ENCODE measurements at places on chromosomes 11 and 22.

DNA sequence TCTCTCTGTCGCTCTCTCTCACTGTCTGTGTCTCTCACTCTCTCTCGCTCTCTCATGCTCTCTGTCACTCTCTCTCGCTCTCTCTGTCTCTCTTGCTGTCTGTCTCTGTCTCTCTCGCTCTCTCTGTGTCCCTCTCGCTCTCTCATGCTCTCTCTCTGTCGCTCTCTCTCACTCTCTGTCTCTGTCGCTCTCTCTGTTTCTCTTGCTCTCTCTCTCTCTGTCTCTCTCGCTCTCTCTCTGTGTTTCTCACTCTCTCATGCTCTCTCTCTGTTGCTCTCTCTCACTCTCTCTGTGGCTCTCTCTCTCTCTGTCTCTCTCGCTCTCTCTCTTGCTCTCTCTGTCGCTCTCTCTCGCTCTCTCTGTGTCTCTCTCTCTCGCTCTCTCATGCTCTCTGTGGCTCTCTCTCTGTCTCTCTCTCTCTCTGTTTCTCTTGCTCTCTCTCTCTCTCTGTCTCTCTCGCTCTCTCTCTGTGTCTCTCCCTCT lies 33.2 kb upstream of the BRSK2 start:
- DNase-seq, result no peak

DNA sequence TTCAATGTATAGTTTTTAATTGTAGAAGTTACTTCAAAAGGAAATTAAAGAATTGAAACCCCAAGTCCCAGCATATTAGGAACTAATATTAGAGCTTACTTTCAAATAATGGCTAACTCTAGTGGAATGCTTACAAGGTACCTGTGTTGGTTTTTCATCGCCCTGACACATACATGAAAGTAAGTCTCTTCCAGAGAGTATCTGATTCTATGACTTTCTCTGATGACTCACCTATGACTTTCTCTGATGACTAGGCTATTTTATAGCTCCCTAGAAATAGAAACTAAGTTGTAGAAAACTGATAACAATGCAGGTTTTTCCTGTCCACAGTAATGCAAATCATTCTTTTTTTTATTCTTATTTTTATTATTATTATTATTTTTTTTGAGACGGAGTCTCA lies 33.6 kb upstream of the MMP7 start:
- no peak for DNase-seq

- DNase-seq, result no peak
These were observed 13.1 kb downstream of the MGAT3 start for GRCh38 chr22:39469681-39470450.

DNA sequence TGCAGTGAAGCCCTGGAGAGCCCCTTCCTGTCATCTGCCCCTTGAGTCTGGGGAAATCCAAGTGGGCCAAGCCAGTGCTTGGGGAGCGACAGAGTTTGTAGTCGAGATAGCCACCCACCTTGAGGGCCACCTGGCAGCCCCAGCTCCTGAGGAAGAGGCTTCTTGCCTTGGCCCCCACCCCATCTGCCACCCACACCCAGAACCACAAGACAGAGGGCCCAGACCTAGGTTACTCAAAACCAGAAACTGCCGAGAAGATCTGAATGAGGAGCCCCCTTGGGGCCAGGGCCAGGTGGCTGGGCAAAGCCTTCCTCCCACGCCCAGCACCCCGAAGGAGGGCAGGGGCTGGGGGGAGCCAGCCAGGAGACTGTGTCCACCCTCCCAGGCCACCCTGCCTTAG lies 18.8 kb upstream of the PRR5 start:
- no peak for DNase-seq

DNA sequence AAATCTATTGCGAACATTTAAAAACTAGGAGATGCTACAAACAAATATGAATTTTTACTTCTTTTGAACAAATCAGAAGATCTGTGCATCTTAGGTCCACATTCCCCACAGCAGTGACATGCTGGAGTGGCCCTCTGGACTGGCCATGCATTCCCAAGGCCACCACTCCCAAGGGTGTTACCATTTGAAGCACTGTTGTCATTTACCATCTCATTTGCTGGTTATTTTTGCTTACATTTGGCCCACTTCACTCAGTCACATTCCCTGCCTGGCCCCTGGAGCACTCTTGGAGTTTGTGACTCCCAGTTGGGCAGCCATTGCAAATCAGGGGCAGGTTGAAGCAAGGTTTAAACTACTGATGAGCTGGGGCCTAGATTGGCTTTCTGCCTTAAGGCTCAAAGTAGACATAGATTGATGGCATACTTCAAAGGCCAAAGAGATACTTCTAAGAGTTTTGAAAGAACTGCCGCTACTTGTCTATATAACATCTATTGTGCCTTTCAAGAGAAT lies 8.5 kb upstream of the ZNRF3 start:
- no peak for DNase-seq

DNA sequence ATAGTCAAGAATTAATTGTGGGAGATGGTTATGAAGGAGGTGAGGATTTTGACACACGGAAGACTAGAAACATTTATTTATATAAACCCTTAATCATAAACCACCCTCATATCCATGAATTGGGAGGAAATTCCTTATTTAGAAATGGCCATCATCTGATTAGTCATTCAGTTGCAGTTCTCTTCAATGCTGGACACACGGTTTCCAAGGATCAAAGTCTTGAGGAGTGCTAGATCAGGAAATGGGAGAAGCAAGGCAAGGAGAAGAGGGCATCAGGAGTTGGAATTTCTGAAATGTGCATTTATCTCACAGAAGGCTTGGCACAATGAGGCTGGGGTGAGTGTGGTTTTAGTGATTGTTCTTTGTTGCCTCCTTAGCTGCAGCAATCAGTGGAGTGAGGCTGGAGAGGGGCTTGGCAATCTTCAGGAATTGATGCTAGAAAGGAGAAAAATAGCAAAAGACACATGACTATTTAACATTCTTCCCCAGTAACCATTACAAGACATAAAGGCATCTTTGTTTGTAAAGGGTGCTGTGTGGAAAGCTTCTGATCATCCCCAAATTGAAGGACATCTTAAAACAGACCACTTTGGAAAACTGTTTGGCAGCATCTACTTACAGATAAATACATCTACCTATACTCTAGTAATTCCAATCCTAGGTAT lies 21.6 kb upstream of the GDPD4 start:
- DNase-seq, result no peak

DNA sequence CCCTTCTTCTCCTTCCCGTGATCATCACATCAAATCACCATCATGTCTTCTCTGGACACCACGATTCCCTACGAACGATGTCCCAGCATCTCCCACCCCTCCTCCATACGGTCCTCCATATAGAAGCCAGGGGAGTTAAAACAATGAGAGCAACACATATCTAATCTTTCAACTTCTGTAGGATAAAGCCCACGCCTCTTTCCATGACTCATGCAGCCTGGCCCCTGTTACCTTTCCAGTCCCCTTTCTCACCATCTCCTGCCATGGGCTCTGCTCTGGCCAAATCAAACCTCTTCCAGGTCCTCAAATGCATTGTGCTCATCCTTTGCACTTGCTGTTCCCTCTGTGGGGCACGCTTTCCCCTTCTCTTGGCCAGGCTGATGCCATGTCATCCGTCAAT lies 23.6 kb downstream of the RPS6KA4 start:
- DNase-seq, result no peak

- no peak for DNase-seq
These were observed 10.2 kb downstream of the LRRC74B start for GRCh38 chr22:21055880-21056319.

DNA sequence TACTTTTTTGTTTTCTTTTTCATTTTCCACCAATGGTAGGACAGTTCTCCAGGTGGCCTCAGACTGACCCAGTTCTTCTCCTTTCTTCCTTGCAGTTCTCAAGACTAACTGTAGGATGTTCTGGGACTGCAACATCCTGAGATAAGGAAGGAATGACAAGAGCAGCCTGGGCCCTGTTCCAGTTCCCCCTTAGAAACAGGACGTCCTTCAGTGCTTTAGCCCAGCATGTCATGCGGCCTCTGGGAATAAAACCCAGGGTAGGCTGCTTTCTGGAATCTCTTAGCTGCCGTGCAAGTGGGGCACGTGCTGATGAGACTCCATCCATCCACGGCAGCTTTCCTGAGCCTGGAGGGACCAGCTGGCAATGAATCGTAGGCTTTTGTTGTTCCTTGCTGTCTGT lies 24.0 kb upstream of the CADM1 start:
- DNase-seq, result no peak

DNA sequence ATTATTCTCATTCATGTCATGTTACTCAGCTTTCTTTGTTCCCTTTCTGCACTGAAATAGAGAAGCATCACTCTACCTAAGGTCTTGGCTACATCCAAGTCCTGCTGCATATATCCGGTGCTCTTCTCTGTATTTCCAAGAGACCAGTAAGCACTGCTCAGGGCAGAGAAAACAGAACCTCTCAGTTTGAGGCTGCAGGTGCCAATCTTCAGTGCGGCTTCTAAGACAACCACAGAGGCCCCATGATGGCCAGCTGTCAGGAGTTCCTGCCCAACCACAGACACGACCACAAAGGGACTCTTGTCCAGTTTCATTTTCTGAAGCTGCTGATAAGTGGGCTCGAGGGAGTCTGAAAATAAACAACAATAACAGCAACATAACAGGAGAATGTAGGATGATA lies 378.4 kb upstream of the PITPNB start:
- no peak for DNase-seq

DNA sequence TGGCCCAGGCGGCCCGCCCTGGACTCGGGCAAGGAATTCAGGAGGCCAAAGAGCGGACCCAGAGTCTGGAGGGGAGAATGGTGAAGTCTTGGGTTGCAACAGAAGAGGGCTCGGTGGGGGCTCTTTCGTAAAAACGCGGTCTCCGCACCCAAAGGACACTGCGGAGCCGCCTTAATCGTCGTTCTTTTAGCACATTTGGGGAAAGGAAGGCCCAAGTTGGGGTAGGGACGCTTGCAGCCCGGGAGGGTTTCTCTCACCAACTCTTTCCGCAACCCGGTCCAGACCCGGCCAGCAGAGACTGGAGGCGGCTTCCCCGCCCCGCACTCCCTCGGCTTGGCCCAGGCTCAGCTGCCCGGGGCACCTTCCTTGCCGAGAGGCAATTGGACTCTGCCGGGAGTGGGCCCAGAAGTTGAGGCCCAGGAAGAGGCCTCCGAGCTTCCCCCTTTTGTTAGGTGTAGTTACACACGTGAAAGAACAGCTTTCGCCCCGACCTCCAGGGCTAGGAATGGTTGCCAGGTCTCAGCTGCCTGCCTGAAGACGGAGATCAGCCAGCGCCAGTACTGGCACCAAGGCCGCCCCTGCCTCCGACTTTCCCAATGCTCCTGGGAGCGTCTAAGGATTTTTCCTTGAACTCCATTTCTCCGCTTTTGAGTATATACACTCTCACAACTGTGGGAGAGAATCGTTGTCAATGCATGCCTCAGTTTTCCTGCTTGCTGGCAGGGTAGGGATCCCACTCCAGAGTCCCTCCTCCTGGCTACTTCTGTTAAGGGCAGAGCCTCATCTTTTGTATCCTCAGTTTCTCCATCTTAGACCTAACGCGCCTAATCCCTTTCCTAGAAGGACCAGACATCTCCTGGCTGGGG lies 3.7 kb downstream of the ALX4 start:
- no peak for DNase-seq

Measured in activated effector memory CD4-positive, alpha-beta T cell treated with Interleukin-2 at 50 U/mL for 16 hours (primary cell).